CD14-positive monocyte (primary cell): ENCODE measurements at places on chromosomes 1 and 21.

DNA sequence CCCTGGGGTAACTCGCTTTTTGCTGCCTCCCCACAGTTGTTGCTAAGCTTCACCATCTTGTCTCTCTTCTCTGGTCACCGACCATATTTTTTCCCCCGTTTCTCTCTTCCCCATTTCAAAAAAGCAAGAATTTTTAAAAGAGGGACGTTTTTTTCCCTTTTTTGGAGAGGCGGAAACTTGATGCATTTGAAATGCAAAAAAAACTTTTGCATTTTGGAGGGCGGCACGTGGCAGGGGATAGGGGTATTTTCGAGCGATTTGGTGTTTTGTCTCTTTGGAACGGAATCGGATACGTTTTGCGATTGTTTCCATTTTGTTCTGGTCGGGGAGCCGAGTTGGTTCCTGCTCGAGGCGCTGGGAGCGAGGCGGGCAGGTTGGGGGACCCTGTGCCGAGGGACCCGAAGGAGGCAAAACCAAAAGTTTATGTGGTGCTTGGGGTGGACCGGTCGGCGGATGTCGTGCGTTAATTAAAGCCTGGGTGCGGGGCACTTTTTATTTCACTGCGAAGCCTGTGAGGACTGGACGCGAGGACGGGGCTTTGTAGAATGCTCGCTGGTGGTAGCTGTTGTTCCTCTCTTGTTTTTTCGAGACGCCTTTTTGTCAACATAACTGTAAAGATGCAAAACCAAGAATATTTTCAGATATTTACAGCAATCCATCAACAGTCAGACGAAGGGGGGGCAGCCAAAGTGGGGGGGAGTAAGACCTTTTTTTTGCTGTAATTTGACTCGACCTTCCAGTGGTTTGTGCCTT lies 884 bp downstream of the H3-3A start:
- no peak for DNase-seq

- no peak for DNase-seq
Measured at GRCh38 chr1:245582026-245582425, 427.2 kb downstream of the KIF26B start.

GRCh38 chr21:25081096-25081495 lies 526.2 kb downstream of the MRPL39 start:
- no peak for DNase-seq

DNA sequence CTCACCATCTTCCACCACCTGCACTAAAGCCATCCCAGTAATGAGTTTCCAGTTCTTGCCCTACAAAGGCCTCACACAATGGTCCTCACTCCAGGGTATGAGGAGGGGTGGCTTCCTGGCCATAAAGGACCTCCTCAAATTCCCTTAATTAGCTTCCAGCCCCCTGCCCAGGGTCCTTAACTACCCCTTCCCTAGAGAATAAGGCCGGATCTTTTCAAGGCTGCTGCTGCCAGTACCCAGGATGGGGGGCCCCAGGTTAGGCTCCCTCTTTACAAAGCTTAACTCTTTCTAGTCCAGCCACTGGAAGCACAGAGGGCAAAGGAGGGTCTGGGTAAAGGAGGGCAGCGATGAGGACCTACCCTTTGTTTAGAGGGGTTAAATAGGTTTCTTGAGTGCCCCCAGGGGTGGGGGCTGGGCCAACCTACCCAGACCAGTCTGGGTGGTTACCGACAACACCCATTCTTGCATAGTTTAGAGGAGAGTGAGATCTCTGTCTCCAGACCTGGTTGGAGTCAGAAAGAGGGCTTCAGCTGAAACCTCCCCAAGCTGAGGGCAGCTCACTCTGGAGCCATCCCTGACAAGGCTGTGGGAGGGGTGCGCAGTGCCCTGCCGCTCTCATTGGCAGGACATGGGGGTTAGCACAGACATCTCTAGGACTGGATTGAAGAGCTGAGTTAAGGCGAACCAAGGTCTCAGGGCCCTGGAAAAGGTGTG lies 7.1 kb downstream of the BLACAT1 start:
- DNase-seq = no peak

- DNase-seq = no peak
Measured at GRCh38 chr1:226541231-226541630, 7.3 kb upstream of the STUM start.

GRCh38 chr1:59433440-59433813 lies 136.5 kb downstream of the FGGY start:
- no peak for DNase-seq

GRCh38 chr21:30480145-30480544 lies at the start of gene KRTAP19-1:
Gene KRTAP19-1, minus strand, starts transcription at chr21:30480367. Its CDS starts 50 bp downstream, at chr21:30480317.
- no peak for DNase-seq

GRCh38 chr1:29851691-29852090 lies 615.4 kb downstream of the PTPRU start:
- no peak for DNase-seq

DNA sequence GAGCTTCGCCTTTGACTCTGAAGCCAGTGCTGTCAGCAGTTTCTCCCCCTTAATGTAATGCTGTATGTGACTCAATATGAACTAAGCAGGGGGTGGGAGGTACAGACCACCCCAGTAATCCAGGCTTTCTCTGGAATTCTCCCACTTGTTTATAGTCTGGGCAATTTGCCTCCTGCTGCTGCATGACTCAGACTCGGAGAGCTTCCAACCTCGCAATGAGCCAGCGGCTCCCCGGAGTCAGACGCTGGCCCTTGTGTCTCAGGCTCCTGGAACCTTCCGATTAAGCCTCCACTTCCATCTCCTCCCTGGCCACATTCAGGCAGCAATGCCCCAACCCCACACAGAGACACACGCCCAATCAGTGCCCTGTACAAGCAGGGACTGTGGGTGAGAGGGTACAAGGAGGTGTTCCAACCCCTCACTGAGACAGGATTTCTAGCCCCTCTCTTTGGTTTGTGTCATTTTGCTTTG lies 471.7 kb upstream of the VAMP3 start:
- no peak for DNase-seq

DNA sequence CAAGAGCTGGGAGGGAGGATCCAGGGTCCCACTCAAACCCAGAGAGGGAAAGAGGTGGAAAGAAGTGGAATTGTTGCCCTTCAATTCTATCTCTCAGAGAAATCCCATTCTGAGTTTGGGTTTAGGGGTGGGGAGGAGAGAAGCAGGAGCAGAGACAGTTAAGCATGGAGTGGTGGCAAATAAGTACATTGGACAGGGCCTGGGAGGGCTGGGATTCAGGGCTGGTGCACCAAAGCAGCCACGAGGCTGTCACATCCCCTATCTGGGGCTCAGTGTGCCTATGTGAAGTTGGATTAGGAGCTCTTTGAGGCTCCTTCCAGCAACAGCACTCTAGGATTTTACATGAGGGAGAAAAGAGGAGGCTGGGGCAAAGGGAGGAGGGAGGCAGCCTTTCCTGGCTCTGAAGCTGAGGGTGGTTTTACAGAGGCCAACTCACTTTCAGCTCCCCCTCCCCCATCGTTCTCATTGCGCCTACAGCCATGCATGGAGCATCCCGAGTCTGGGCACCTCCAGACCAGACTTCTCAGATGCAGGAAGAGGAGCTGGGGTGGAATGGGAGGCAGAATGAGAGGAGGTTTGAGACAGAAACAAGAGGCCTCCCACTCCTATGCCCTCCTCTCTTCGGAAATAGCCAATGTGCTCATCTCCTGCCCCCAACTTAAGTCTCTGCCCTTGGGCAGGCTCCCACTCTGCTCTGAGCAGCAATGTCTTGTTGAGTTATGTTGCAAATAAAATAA lies 3.0 kb upstream of the SYT6 start:
- no peak for DNase-seq

GRCh38 chr21:27192281-27192949 lies 225.5 kb upstream of the ADAMTS5 start:
- no peak for DNase-seq

DNA sequence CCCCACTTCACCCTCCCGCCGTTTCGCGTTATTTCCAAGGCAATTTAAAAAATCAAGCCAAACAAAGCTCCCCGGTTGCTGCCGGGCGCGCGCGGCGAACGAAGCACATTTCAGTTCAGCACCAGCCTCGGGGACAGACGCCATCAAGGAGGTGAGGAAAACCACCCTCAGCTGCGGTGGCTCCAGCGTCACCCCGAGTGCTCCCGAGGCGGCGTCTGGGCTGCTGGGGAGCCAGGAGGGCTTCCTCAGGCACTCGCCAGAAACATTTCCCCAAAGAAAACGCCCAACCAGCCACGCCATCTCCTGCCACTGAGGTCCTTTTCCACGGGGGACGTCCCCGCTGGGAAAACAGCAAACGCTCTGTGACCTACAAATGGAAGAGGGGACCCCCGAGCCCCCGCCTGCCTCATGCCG lies 623 bp downstream of the GNG4 start:
- DNase-seq = peak; percentile 40

GRCh38 chr1:50272912-50273311 lies 150.3 kb downstream of the DMRTA2 start:
- no peak for DNase-seq

GRCh38 chr21:46131838-46132651 lies 23.3 kb downstream of the FTCD start:
- DNase-seq = no peak

DNA sequence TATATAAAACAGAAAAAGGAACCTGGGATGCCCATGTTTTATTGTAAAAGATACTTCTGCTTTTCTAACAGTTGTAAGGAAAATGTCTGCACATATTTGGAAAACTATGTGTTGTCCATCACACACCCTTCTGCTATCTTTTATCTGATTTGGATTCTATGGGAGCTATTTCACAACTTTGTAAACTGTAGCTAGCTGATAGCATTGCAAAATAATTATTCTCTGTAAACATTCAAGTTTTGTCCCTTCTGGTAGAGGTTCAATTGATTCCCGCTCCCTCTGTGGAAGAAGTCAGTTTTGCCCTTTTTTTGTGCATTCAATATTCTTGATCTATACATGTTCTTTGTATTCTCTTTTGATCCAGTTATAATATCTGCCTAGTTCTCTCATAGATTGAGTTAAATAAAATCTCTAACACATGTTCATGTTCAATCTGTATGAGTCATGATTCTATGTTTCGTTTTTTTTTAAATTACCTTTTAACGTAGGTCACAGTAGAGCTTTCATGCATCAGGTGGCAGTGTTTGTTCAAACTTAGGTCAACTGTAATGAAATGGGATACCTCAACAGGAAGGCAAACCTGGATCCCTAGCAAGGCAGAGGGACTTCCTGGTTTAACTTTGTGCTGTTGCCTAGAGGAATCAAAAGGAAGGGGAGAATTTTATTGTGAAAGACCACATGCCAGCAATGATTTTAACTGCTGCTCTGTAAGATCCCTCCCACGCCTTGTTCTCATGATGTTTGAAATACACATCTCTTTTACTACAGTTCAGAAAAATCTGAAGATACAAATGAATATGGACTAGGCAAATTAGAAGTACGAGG lies 26.0 kb upstream of the BCL9 start:
- DNase-seq = no peak

- peak; percentile 17 for DNase-seq
Measured at GRCh38 chr1:99728494-99729235, 37.8 kb downstream of the FRRS1 start.

- no peak for DNase-seq
Measured at GRCh38 chr21:16046656-16047330, 317.0 kb downstream of the USP25 start.

- no peak for DNase-seq
Measured at GRCh38 chr1:233514946-233515391, 98.9 kb upstream of the KCNK1 start.

GRCh38 chr1:82704393-82704792 lies 903.7 kb downstream of the ADGRL2 start:
- no peak for DNase-seq

DNA sequence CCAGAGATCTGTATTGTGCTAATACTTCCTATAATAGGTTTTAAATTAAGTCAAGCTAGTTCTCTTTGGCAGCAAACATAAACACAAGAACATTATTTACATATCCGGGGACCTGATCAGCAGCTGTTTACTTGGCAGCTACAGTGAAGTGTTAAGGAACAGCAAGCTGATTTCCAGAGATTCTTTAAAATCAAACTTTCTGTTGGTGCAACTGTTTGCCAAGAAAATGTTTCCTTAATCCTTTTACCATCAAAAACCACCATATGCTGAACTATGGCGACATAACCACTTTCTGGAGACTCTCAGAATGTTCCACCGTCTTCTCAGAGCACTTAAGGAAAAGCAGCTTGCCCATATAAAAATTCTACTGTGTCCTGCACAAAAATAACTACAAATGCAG lies 107.0 kb upstream of the KRTAP19-8 start:
- DNase-seq = no peak

- DNase-seq = peak; percentile 18
Measured at GRCh38 chr1:186183219-186183618, 191.8 kb downstream of the TPR start.

DNA sequence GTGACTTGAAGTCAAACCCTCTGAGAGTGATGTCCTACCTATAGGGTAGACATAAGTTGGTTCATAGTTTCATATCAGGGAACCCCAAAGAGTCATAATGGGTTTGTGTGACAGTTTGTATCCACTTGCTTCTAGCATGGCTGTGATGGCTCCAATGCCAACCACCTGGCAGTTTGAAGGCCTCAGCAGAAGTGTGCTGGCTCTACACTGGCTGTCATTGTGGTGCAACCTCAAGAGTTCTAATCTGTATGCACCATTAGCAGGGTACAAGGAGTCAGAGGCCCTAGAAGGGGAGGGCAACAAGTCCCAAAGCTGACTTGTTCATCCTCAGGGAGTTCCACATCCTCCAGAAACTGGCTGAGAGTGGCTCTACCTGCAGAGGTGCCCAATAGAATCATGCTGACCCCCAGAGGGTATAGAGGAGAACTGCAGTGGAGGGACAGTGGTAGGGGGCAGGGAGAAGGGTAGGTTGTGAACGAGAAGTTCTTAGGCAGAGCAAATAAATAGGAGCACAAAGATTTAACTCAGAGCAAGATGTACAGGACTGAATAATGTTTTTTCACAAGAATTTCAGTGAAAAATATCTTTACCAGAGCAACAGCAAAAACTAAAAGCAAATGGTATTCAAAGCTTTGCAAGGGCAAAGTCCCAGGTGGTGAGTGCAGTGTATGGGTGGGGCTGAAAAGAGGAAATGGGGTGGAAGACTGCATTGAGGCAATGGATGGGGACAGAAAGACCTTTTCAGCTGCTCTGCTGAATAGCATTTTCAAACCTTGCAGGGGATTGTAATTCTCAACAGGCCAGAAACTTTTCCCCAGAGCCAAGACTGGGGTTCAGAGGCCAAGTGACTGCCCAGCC lies 3.2 kb downstream of the FCRL2 start:
- DNase-seq = peak; percentile 12

DNA sequence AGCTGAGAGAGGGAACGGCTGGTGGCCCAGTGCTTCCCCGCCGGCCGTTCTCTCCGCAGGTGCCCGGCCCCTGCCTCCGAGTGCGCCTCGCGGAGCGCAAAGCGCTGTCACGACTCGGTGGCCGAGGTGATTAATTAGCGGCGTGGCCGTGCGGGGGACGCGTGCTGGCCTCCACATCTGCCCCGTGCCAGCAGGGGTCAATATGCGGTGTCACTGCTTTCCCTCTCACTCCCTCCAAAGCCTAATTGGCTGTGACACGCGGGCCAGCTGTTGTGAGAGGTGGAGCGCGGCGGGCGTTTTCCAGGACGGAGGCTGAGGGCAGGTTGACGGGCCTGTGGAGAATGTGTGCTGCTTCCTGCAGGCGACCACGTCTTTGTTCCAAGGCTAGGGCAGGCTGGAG lies 239.0 kb downstream of the LMX1A start:
- no peak for DNase-seq

GRCh38 chr21:39938086-39938625 lies 70.9 kb downstream of the PCP4 start:
- DNase-seq = no peak

GRCh38 chr1:189131576-189131975 lies 1346.1 kb downstream of the BRINP3 start:
- DNase-seq = no peak

- no peak for DNase-seq
Measured at GRCh38 chr1:116099919-116100318, 11.3 kb upstream of the MAB21L3 start.

GRCh38 chr21:46128933-46129571 lies 26.3 kb downstream of the FTCD start:
- no peak for DNase-seq

GRCh38 chr1:176559474-176559873 lies 96.5 kb downstream of the PAPPA2 start:
- no peak for DNase-seq
